Aorta (tissue), 5 donors: ENCODE measurements at places on chromosomes 13 and 19. TPM values are rescaled to one million over a fixed set of nuclear protein-coding genes. Genes with fewer than 3 reads are reported as not detected.

DNA sequence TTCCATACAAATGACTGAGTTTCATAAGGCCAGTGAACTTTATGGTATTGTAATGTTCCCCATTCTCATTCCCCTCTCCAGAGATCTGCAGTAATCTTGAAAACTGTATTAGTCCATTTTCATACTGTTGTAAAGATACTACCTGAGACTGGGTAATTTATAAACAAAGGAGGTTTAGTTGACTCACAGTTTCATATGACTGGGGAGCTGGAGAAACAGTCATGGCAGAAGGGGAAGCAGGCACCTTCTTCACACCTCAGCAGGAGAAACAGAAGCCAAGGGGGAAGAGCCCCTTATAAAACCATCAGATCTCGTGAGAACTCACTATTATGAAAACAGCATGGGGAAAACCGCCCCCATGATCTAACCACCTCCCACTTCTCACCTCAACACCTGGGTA, 318.7 kb upstream of the KLF12 start:
- H3K36me3 ChIP-seq, result no peaks in the 10 kb centered on the region
- no peak overlapping the region for H3K4me3 ChIP-seq
- no peaks in the 10 kb centered on the region for H3K27me3 ChIP-seq
- DNase-seq, result no peak
- peaks cover 2% of the 10 kb centered on the region for H3K4me1 ChIP-seq

The LILRB4 gene
- 10.1 TPM for total RNA-seq

GRCh38 chr19:29660835-29661234, 4.4 kb upstream of the PLEKHF1 start:
- no peaks in the 10 kb centered on the region for H3K36me3 ChIP-seq
- DNase-seq, result no peak
- H3K4me3 ChIP-seq, result no peak overlapping the region
- H3K27ac ChIP-seq, result no peak overlapping the region
- H3K27me3 ChIP-seq, result no peaks in the 10 kb centered on the region
- H3K4me1 ChIP-seq, result no peaks in the 10 kb centered on the region

- H3K4me3 ChIP-seq, result no peak overlapping the region
- H3K4me1 ChIP-seq, result no peaks in the 10 kb centered on the region
Measured at GRCh38 chr13:51931606-51932005, 69.8 kb downstream of the CCDC70 start.

The EFNB2 gene
- total RNA-seq, result 35.0 TPM

The SIGLEC8 gene
- 0.16 TPM for total RNA-seq
